Left colon (tissue), 2 donors: ENCODE measurements at places on chromosomes 3 and 15. TPM values are rescaled to one million over a fixed set of nuclear protein-coding genes. Genes with fewer than 3 reads are reported as not detected.

SYNPR gene
- 0.15 TPM for total RNA-seq

MEX3B gene
- 1.4 TPM for total RNA-seq

ITIH4 gene
- 2.7 TPM for total RNA-seq

CLDN18 gene
- not detected for total RNA-seq

LRRN1 gene
- 0.56 TPM for total RNA-seq

TM4SF1 gene
- total RNA-seq, result 27.0 TPM

AGBL1 gene
- 0.22 TPM for total RNA-seq

HTR3E gene
- total RNA-seq, result 0.70 TPM

C3orf22 gene
- total RNA-seq, result not detected

ADAMTS9 gene
- total RNA-seq, result 7.0 TPM

CPA3 gene
- total RNA-seq, result 1.9 TPM

GRCh38 chr3:46571684-46572083, 5.6 kb upstream of the LRRC2 start:
- DNase-seq, result no peak

GRCh38 chr3:103937094-103937493, 1429.6 kb upstream of the ALCAM start:
- DNase-seq, result no peak

DNA sequence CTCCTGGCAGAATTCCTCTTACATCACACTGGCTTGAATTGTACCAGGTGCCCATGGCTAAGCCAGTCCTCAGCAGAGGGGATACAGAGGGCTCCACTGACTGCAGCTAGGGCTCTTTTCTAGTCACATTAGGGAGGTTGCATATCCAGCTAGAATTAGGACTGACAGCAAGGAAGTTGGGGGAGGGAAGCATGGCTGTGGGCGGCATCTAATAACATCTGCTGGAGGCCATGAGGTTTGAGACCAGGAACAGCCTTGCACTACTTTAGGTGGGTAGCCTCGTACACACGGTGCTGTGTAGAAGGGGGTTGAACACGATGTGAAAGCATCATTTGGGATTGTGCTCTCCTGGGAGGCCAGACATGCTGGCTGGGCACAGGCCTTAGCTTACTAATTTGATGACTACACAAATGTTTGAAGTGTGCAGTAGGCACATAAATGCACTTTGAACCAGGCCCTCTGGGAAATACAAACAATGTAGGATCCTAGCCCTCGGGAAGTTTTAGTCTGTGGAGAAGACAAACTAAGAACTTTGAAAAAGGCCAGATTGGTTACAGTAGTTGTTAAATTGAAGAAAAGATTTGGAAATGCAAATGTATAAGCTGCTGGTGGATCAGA, 30.2 kb downstream of the CHCHD6 start:
- DNase-seq, result no peak

- DNase-seq, result no peak
These were observed 440.3 kb upstream of the DPH6 start for GRCh38 chr15:35986191-35986721.

- DNase-seq, result no peak
These were observed 35.8 kb downstream of the LRIG1 start for GRCh38 chr3:66465034-66465433.

GRCh38 chr3:150825192-150825915, 62.4 kb upstream of the SIAH2 start:
- DNase-seq, result no peak

DNA sequence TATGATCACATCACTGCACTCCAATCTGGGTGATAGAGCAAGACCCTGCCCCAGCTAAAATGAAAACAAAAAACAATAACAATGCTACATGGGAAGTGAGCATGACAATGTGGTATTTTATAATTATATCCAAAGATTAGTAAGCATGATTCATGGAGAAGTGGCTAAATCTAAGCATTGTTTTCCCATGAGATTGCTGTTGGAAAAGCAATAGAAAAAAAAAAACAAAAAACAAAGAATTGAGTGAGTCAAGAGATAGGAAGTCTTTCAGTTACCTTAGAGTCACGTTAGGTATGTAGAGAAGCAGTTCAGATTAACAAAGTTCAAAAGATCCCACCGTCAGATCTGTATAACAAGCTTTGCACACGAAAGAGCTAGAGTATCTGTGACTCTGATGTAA, 210.3 kb upstream of the CNTN6 start:
- no peak for DNase-seq

DNA sequence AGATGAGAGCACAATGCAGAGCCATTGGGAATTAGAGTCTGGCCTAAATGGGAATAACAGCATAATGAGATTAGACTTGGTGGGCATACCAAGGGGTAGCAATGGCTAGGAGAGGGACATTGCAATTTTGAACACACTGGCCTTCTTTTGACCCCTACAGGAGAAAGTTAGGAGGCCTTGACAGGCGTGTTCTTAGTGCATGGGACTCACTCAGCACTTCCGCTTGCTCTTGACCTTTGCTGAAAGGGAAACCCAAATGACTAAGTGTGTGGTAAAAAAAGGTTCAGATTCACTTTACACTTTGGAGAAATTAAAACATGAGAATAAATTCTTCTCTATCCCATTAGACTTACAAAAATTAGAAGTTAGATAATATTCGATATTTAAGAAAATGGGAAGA, 317.4 kb downstream of the DIPK2A start:
- DNase-seq, result no peak

- no peak for DNase-seq
These were observed 69.3 kb downstream of the SMAD6 start for GRCh38 chr15:66771351-66771650.

DNA sequence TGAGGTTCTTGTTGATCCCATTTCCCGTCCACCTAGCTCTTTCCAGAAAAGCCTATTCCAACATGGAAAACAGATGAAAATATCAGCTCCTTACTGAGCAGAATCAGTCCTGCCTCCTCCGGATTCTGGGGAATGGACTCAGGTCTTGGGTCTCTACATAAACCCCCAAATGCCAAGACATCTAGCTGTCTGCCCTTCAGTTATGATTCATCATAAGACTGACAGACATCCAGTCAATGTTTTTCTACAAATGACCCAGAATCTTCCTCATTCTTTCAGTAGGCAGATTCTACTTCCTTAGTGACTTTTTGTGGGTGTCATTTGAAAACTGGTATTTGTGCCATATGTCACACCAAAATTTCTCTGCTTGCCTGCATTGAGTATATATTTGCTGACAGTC, 103.0 kb upstream of the TGFBR2 start:
- DNase-seq, result no peak

DNA sequence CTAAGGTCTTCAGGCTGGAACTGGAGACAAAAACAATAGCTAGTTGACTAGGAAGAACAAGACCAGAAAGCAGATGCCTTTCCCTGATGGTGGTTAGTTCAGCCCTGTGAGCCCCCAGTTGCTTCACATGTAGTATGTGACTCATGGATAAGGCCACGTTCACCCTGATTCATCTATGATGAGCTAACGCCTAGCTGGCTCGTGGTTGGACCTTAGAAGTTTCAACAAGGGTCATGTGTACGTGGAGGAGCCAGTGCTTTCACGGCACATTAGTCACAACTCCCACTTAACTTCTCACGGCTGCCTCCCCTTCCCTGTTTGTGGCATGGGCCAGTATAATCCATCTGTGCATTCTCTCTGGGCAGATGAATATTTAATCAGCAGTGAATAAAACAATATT, 20.6 kb downstream of the COL8A1 start:
- no peak for DNase-seq

DNA sequence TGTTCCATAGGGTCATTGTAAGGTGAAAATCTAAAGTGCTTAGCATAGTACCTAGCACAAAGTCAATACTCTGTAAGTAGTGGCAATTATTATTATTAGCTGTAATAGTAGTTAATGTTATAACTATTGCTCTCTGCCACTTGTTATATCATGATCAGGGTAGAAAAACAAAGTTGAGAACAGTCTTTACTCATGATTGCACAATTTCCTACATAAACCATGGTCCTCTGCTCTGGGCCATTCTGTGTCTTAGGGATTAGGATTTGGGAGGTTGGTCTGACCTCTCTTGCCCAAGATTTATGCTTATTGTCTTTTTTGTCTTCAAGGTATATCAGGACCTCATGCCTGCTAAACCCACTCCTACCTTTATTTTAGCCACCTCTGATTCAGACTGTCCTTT, 4.3 kb upstream of the LRRC58 start:
- no peak for DNase-seq

DNA sequence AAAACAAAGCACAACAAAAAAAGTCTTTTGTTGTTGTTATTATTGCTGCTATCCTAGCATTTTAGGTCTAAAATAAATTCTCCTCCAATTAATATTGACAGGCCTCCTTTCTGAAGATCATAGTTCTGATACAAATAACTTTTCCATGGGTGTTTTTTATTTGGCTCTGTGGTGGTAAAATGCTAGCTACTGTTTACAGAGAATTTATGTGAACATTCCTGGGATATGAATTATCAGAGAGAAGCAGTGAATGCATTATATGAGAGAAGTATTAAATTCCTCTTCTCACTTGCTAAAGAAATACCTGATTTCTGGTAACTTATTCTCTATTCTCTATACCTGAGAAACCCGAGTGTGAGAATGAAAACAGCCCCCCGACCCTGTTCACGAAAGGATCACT, 57.5 kb upstream of the TMCO5A start:
- no peak for DNase-seq

GRCh38 chr3:197736010-197736490, 654 bp downstream of the RUBCN start:
- peak; percentile 34 for DNase-seq

- no peak for DNase-seq
These were observed 259.9 kb downstream of the PLCL2 start for GRCh38 chr3:17144665-17144993.

DNA sequence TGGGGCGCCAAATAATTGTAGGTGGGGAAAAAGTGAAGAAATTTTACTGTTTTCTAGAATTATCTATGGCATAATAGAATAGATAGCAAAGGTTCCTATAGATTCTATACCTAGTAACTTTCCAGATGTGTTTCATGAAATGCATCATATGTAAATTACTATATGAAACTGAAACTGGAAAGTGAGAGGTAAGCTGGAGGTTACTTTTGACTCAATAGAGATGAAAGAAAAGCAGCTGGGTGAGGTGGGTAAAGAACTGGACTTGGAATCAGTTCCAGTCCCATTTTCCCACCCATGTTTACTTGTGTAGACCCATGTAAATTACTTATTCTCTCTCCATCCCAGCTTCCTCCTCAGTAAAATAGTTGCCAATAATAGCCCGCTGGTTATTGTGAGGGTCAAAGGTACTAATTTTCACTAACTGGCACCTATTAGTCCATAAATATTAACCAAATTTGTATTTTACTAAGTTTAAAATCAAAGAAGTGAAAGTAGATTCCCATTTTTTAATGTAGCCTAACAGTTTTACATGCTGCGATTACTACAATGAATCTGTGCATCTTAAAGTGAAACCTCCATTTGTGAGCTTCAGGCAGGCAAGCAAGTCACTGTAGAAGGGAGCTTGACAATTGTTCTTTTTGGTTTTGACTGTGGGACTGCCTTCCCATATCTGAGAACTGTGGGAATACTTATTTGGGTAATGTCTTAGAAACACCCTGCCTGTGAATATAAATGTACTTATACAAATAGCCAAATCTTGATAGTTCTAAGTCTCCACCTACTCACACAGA, 312.1 kb downstream of the SLC9A9 start:
- no peak for DNase-seq

DNA sequence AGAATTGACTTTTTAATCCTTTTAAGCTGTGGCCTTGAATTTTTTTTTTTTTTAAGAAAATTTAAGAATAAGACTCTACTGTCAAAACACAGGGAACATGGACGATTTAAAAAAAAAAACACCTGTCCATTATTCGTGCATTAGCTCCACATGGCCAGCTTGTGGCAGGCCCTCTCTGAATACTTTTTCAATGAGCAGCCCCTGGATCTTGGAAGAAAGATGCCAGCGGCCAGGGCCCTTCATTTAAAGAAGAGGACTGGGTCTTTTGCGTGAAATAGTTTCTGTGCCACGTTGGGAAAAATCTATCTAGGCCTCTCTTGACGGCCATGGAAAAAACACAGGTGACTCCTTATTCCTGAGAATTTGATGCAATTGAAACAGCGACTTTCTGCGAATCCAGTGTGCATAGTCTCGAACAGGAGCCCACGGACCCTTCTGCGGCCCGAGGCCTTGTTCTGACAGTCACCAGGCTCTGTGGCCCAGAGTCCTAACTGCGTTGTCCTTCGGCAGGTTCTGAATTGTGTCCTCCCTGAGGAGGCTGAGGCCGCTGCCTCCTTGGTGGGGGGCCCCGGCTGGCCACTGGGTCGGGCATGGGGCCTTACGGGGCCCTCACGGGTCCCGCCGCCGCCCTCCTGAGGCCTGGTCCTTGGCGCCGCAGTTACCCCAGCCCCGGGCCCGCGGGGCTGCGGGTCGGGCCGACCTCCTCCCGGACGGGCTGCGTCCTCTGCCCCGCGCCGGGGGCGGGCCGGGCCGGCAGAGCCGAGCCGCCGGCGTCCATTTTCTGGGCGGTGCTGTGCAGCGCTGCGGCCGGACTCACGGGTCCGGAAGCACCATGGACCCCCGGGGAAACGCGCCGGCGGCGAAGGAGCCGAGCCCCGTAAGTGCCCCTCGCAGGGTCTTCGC, 33.5 kb downstream of the ZBTB38 start:
- DNase-seq, result no peak

GRCh38 chr3:45922950-45923590, 20.2 kb upstream of the CXCR6 start:
- DNase-seq, result no peak

DNA sequence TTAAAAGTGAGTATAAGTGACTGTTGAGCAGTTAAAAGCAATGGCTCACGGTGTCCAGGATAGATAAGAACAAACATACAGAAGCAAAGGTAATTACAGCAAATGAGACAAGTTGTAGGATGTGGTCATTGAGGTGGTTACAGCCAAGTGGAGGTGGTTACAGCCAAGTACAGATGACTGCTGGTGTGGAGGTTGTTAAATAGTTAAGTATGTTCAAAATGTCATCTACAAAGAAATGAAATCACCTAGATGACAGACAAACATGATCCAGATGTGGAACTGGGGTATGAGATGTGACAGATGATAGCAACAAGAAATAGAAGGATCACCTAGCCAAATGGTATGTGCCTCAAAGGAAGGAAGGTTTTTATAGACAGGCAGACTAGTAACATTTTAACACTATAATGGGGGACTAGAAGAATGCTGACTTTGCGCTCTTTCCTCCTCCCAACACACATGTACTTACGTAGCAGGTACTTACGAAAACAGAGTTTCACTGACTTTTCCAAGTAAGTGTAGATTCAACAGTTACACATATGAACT, 6.8 kb upstream of the ANKRD28 start:
- DNase-seq, result no peak

- DNase-seq, result no peak
These were observed 641 bp upstream of the VPS13C start for GRCh38 chr15:62060896-62061280.

- no peak for DNase-seq
These were observed 3.9 kb upstream of the ANKRD63 start for GRCh38 chr15:40286794-40287193.

DNA sequence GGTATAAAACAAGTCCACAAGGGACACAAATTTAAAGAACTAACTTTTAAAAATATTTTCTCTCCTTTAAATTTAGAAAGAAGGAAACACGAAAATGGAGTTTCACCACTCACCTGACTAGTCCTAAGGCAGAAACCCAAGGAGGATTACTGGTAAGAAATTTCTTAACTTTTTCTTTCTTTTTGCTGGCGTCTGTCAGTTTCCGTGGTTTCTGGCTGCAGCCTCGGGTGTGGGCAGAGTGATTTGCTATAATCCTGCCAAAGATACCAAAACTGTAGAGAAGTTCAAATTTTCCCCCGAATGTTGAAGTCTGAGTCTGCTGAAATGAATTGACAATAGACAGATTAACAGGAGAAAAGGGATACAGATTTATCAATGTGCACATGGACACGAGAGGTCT, 843.6 kb upstream of the ALCAM start:
- no peak for DNase-seq
